ENCODE measurements at places on chromosomes 11 and 22.

- DNase-seq, result no peak
These were observed 25.2 kb downstream of the MUC6 start for GRCh38 chr11:1011320-1011698.

- no peak for DNase-seq
These were observed 4746.2 kb upstream of the OR11H1 start for GRCh38 chr22:10781571-10782403.

- DNase-seq, result peak; percentile 89
These were observed 7.0 kb downstream of the RPL3 start for GRCh38 chr22:39312410-39312809.

DNA sequence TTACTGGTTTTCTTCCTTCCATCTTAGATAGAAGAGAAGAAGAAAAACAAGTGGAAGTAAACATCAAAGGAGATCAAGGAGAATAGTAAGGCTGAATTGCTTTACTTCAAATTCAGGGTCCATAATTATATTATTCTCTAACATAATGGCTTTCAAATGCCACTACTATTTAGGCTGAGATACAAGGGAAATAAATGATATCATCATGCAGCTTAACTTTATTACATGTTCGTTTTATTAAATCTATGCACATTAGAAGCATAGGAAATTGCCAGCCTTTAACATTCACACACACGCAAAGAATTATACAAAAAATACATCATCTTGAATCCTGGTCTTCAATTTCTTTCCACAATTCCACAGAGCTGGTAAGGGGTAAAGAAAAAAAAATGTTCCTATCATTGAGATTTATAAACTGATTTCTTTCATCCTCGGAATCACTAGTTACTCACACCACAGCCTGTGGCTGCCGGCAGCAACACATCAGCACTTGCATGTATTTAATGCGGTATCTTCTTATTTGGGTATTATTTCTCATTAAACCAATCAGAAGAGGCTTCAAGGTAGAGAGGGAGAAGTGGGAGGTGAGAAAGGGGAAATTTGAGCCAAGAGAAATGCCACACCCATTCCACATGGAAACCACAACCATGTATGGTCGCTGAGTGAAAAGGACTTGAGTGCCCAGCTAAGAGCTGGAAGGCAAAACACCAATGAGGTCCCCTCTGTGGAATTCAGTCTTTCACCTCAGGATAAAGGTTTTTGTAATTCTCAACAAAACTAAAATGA, 26.3 kb downstream of the SYTL2 start:
- DNase-seq, result no peak

- no peak for DNase-seq
These were observed 56.9 kb upstream of the CCDC89 start for GRCh38 chr11:85742873-85743275.

DNA sequence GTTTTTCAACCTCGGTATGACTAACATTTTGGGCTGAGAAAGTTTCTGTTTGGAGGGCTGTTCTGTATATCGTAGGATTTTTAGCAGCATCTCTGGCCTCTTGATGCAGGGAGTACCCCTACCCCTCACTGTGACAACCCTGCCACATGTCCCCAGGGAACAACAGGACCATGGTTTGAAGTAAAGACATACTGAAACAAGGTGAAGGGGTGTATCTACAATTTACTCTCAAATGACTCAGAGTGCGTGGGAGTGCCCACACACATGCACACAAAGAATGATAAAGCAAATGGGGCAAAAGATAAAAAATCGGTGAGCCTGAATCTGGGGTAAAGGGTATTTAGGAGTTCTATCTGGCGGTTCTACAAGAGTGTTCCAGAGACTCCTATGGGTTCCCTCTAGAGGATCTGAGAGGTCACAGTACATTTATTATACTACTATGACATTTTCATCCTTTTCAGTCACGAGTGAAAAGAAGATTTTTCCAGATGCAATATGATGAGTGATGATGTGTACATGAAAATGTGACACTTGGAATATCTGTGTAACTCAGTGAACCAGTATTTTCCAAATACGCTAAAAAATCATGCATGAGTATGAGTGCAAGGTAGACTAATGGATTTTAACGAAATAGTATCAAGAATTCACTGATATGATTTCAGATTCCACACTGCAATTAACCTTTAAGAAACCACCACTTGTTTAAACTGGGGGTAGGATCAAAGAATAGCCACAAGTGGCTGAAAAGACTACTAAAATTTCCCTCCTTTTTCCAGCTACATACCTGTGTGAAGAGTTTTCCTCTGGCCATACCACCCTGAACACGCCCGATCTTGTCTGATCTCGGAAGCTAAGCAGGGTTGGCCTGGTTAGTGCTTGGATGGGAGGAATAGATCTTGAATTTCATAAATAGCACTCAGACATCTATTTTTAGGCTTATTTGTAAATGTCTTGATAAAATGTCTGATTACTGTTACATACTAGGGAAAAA, 56.3 kb upstream of the YPEL1 start:
- no peak for DNase-seq

DNA sequence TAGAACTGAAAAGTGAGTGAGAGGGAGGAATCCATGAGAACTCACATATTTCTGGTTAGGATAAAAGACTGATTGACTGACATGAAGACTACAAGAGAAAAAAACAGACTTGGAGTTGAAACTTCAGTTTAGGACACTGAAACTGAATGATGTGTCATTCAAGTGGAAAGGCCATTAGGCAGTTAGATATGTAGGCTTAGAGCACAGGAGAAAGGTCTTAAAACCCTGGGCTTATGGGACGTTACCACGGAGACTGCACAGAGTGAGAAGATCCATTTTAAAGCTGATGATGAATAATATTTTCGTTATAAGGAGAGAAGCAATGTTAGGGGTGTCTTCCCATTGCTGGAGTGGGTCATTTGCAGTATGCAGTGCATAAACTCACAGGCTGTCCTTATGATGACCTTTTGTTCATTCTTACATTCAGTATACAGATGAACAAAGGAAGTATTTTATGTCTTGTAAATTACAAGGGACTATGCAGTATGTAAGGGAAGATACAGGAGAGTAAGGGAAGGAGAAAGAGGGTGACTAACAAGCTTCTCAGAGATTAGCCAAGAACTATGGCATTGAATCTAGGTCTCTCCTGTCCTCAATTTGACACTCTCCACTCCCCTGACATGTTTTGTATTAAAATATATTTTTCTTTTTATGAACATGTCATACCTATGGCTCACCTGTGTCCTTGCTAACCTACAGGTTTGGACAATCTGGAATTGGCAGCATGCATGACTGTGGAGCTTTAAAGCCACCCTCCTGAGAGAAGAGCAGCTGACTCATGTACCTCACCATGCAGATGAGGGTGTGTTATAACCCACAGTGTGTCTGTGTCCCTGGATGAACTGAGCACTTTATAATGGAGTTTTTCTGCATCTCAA, 63.7 kb downstream of the MAML2 start:
- DNase-seq, result peak; percentile 29

DNA sequence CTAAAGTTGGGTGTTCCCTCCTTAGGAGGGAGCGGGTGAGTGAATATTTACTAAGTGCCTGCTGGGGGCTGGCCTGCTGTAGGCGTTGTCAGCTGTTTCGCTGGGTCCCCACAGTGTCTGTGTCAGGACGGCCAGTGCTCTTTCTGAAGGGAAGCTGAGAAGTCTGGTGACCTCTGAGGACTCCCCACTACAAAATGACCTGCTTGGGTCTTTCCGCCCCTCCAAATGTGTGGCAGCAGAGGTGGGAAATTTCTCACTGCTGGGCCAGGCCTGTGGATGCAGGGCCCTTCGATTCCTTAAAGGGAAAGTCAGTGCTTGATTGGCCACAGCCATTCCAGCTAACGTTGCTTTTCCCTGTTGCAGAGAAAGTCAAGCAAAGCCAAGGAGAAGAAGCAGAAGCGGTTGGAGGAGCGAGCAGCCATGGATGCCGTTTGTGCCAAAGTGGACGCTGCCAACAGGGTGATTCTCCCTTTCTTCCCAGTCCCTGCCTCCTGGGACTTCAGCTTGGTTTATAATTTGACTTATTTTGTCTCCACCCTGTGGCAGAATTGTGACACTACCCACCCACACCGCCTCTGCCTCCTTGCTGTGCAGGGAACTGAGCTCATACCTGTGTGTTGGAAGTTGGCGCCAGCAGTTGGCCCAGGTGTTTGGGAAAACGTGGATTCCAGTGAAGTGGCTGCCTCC, 6.8 kb downstream of the NAA40 start:
- peak; percentile 87 for DNase-seq
